WTC11 (cell line): ENCODE measurements at places on chromosomes 3 and 15. TPM values are rescaled to one million over a fixed set of nuclear protein-coding genes. Genes with fewer than 3 reads are reported as not detected.

DNA sequence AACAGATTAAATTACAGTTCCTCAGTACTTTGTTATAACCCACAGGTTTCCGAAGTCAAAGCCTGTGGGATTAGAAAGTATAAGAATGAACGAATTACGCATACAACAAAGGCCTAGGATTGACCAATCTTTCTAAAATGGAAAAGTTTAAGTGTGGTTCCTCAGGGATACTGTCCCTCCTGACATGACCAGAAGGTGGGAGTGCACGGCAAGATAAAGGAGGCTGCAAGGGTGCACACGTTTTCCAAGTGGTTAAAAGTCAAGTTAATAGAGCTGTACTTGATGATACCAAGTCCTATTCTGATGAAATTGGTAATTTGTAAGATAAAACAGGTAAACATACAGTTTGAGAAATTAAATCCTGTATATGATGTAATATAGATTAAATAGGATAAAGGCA is 96.2 kb downstream of the ALDH1A2 start:
- H3K36me3 ChIP-seq, result no peaks in the 10 kb centered on the region
- no peak overlapping the region for H3K4me3 ChIP-seq
- H3K4me1 ChIP-seq, result peaks cover 18% of the 10 kb centered on the region
- peaks cover 3% of the 10 kb centered on the region; the same call in 1 of the 2 replicates for H3K27me3 ChIP-seq
- DNase-seq, result no peak

DNA sequence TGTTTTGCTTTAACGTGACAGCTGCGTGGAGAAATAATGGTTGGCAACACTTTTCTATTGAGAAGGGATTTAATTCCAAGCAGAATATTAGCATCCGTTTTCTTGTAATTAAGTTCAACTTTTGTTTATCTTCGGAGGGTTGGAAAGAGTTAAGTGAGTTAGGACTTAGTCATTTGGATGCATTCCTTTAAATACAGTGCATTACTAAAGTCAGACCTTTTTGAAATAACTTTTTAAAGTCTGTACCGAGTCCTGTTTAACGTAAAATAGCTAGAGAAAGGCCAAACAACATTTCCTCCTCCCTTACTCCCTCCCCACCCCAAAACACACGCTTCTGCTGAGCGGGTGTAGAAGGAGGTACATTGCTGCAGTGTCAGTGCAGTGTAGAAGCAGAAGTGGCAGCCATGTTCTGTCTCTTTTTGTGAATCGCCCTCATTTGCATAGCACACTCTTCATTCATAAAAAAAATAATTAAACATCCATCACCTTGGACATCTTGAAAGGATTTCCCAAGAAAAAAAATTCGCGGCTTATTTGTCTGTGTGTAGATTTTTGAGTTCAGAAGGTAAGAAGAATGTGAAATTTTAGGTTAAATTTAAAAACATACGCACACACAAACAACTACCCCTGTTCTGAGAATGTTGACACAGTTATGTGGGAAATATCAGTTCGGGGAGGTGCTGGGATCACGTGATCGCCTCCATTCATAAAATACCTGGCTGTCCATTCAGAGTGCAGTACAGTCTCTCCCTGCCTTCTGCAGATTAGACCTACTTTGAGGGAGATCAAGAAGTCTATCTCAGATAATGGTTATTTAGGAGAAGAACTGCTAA is 1.6 kb downstream of the SPRED1 start:
- peak overlapping the region; percentile 95 for H3K4me3 ChIP-seq
- peaks cover 44% of the 10 kb centered on the region for H3K4me1 ChIP-seq
- H3K27ac ChIP-seq, result peak overlapping the region; percentile 89
- H3K36me3 ChIP-seq, result peaks cover 4% of the 10 kb centered on the region; the same call in 1 of the 2 replicates
- H3K27me3 ChIP-seq, result no peaks in the 10 kb centered on the region
- DNase-seq, result no peak

- H3K27me3 ChIP-seq, result no peaks in the 10 kb centered on the region
- no peak for DNase-seq
- H3K4me3 ChIP-seq, result peak overlapping the region; percentile 22
- H3K27ac ChIP-seq, result peak overlapping the region; percentile 33
Measured at GRCh38 chr3:63968612-63969350, 54.5 kb downstream of the PSMD6 start.

DNA sequence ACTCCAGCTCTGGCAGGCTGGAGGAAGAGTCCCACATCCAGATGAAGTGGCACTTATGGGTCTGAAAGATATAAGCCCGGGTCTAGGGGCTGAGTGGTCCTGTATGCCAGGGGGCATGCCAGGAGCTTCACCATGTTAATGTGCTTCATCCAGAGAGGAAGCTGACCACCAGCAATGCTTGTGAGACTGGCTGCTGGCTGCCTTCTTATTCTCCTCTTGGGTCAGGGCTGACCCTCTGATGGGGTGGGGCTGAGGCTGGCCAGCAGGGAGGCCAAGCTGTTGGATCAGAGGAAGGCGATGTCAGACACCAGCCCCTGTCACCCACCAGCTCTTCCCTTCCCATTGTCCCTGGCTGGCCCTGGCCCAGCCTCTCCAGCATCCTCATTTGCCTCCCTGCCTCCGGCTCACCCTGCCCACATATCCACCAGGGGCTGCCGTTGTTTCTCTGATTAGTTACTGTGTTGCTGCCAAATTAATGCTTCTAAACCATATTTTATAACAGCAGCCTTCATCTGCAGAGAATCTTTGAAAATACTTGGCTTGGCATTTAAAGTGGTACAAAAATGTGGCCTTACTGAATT is 20.4 kb upstream of the PSTPIP1 start:
- 0 out of 2 replicates have a peak, but pooled peaks cover 3% of the 10 kb centered on the region for H3K36me3 ChIP-seq
- H3K27me3 ChIP-seq, result no peaks in the 10 kb centered on the region
- H3K27ac ChIP-seq, result no peak overlapping the region
- no peak for DNase-seq
- H3K4me3 ChIP-seq, result no peak overlapping the region

DNA sequence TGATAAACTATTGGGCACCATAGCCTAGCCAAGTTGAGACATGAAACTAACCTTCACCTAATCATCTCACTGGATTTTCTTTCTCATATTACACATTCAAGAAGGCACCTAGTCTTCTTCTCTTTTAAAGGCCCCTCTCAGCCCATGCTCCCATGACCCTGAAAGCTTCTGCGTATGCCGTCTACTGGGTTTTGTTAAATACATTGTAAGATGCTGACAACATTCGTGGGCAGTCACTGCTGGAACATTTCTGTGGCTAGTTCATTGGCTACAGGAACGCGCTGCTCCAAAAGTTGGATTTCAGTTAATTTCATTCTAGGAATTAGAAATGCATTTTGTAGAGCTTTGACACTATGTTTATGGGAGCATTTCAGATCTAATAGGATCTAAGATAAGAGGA is 52.3 kb upstream of the CHD2 start:
- H3K27ac ChIP-seq, result no peak overlapping the region
- H3K27me3 ChIP-seq, result no peaks in the 10 kb centered on the region; the same call in 1 of the 2 replicates
- no peak for DNase-seq
- peaks cover 15% of the 10 kb centered on the region for H3K4me1 ChIP-seq

DNA sequence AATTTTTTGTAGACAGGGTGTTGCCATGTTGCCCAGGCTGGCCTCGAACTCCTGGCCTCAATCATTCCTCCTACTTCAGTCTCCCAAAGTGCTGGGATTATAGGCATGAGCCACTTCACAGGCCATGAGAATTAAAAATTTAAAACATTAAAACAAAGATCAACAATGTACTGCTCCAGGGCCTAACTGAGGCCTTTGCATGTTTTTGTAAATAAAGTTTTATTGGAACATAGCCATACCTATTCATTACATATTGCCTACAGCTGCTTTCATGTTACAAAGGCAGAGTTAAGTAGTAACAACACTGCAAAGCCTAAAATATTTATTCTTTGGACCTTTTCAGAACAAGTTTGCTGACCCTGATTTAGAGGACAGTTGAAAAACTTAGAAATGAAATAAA is 9.6 kb downstream of the VPS39 start:
- H3K4me3 ChIP-seq, result no peak overlapping the region
- no peak overlapping the region for H3K27ac ChIP-seq
- no peaks in the 10 kb centered on the region for H3K27me3 ChIP-seq
- no peaks in the 10 kb centered on the region for H3K4me1 ChIP-seq

GRCh38 chr3:185421577-185422232 is 58.8 kb downstream of the MAP3K13 start:
- no peak for DNase-seq
- H3K4me1 ChIP-seq, result no peaks in the 10 kb centered on the region
- no peak overlapping the region for H3K27ac ChIP-seq
- H3K27me3 ChIP-seq, result no peaks in the 10 kb centered on the region; the same call in 1 of the 2 replicates
- H3K36me3 ChIP-seq, result no peaks in the 10 kb centered on the region

- DNase-seq, result peak; percentile 58
- H3K4me1 ChIP-seq, result peaks cover 57% of the 10 kb centered on the region
- H3K36me3 ChIP-seq, result no peaks in the 10 kb centered on the region
- no peak overlapping the region for H3K27ac ChIP-seq
- H3K27me3 ChIP-seq, result peaks cover 12% of the 10 kb centered on the region
Measured at GRCh38 chr3:65548848-65549625, 489.7 kb downstream of the MAGI1 start.

GRCh38 chr15:63060699-63061098 is 18.2 kb downstream of the TPM1 start:
- H3K27me3 ChIP-seq, result no peaks in the 10 kb centered on the region
- no peak overlapping the region for H3K27ac ChIP-seq
- peaks cover 94% of the 10 kb centered on the region for H3K36me3 ChIP-seq
- H3K4me3 ChIP-seq, result no peak overlapping the region
- no peak for DNase-seq
- H3K4me1 ChIP-seq, result 0 out of 2 replicates have a peak, but pooled peaks cover 4% of the 10 kb centered on the region

DNA sequence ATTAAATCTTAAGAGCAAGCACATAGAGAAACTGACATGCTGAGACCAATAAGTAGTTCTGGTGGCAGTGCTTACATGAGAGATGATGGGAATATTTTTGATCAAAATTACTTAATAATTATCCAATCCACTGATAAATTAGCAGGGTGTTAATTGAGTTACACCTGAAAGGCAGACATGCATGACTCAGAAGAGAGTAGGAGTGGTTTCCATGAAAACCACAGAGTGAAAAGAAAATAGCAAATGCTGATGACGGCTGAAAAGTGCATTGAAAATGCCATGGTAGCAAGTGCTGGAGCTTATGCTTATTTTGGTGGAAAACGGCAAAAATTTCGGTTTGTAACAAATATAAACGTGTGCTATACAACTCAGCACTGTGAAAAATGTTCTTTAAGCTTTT is 267.8 kb upstream of the LRRN1 start:
- no peaks in the 10 kb centered on the region for H3K4me1 ChIP-seq
- no peak for DNase-seq
- H3K27ac ChIP-seq, result no peak overlapping the region
- no peak overlapping the region for H3K4me3 ChIP-seq
- H3K27me3 ChIP-seq, result no peaks in the 10 kb centered on the region; the same call in 1 of the 2 replicates

DNA sequence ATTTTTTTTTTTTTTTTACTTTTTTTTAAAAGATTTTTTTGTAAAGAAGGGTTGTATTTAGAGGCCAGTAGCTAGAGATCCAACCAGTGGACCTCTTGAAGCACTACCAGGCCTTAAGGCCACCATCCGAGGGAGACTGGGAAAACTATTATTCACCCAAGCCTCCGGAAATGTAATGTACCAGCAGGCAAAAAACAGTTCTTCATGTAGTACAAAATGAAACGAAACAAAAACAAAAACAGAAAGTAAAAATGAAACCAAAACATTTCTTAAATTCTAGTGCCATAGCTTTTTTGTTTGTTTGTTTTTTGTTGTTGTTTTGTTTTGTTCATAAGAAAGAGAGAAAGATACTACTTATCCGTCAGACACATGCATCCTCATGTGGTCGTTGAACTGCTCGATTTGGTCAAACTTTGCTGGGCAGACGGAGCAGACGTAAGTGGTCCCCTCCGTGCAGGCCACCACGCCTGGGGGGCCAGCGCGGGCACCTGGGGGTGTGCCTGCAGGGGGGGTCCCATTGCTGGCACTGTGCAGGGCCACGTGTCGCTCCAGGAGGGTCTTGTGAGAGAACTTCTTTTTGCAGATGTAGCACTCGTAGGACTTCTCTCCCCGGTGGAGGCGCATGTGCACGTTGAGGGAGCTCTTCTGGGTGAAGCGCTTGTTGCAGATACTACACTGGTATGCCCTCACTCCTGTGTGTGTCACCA is 45.0 kb downstream of the TIGIT start:
- H3K27ac ChIP-seq, result no peak overlapping the region
- peaks cover 33% of the 10 kb centered on the region for H3K4me1 ChIP-seq
- DNase-seq, result no peak
- H3K27me3 ChIP-seq, result no peaks in the 10 kb centered on the region
- no peak overlapping the region for H3K4me3 ChIP-seq

PP2D1 gene
- not detected in 3 replicates for total RNA-seq

PRRT3 gene
- 9.2 to 11.5 TPM (median 11.4 TPM) in 3 replicates for total RNA-seq

APOD gene
- total RNA-seq, result 0.18 TPM in 1 of 3 replicates, not detected in the others

SCAPER gene
- total RNA-seq, result 10.3 to 14.0 TPM (median 12.8 TPM) in 3 replicates

ALDH1L1 gene
- total RNA-seq, result 0.78 to 2.0 TPM (median 1.2 TPM) in 3 replicates
